ENCODE measurements at places on chromosomes 7 and 10.
A peak's percentile ranks its signal among the peaks of the same experiment; 100 is the strongest.

DNA sequence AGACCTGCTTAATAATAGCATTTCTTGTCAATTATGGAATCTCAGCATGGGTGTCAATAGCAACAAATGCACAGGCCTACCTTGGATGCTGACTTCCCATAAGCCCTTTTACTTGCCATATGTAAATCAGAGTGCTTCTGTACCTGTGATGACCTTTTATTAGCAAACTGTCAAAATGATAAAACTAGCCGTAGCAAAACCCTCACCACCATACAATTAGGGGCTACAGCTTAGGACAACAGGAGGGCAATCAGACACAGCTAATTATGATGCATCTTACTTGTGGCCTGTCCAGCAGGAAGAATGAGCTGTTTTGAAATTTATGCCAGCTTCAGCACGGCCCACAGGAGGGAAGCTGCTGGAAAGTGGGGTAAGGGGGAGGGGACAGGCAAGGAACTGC, 201.6 kb downstream of the TAX1BP1 start:
- peak; percentile 29 for DNase-seq

DNA sequence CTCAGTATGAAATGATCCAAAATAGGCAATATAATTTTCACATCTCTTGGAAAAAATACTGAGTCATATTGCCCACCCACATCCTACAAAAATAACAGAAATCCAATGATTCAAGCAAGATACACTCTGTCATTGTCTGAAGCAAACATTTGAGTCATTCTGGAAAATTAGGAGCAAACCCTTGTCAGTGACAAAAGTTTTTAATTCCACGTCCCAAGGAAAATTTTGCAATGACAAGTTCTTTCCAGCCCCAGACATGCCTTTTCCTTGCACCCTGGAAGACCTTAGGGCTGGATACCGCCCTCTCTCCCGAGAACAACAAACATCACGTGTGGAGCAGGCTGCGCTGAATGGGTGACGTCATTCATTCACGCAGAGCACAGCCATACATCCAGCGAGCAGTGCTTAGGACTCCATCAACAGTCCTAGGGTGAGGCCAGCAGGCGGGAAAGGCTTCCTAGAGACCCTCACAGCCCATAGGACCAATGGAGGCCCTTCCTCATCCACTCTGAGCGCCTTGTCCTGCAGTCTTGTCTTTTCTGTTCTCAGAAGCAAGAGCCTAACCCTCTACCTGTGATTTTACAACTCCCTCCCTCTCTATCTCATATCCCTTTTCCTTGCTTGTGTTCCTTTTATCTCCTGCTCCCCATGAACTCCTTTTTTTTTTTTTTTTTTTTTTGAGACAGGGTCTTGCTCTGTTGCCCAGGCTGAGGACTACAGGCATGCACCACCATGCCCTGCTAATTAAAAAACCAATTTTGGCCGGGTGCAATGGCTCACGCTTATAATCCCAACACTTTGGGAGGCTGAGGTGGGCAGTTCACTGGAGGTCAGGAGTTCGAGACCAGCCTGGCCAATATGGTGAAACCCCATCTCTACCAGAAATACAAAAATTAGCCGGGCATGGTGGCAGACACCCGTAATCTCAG, 23.5 kb upstream of the KDM7A start:
- no peak for DNase-seq

GRCh38 chr10:7184660-7185366, 226.0 kb downstream of the SFMBT2 start:
- DNase-seq = no peak

DNA sequence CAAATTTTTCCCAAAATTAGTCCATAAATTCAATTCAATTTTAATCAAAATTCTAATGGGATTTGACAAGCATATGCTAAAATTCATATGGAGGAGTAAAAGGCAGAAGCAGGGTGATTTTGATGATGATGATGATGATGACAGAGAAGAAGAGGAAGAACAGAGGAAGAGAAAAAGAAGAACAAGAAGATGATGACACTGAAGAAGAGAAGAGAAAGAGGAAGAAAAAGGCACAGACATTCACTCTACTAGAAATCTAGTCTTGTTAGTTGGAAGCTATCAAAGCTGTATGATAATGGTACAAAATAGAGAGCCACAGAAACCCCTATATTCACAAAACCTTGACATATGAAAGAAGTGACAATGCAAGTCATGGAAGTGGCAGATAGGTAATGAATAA, 157.9 kb downstream of the ELMO1 start:
- no peak for DNase-seq

DNA sequence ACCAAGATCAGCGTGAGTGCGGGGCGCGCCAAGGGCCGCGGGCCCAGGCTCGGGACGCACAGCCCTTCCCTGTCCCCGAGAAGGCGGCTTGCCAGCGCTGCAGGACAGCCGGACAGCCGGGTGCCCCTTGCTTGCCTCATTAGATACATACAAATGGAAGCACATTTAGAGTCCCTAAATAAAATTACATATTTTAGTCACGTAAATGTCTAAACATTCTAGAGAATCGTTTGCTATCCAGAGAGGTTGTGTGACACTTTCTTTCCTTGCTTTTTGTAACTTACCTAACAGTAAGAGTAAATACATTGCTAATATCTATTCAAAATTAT, 4.8 kb downstream of the VSTM2A start:
- no peak for DNase-seq

DNA sequence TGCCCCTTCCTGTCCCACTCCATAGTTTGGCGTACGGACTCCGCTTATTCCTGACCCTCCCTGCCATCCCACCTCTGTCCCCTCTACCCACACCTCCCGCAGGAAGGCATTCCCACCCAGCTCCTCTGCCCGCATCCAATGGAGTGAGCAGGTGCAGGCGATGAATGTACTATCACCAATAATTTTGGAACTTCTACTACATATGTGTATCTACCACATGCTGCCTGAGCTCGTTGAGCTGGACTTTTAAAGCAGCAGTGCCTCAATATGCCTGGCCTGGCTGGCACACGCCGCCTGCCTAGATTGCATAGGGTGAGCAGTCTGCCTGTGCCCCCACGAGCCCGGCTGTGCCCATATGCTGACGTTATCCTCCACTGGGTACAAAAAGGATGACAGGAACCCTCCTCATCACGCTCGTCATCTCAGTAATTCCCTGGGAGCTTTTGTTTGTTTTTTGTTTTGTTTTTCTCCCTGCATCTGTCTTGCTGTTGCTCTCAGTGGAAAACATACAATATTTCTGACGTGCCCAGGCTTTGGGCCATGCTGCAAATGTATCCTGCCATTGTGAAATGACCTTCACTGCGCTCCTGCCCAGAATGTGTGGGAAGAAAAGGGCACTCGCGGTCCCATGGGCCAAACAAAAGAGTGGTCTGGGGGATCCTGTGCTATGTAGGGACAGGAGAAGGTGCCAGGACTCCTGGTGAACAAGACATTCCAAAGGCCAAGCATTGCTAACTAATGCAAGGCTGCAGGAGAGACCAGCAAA, 302.8 kb downstream of the PTPRN2 start:
- DNase-seq = no peak

GRCh38 chr7:29479301-29480200, 84.1 kb upstream of the PRR15 start:
- DNase-seq = no peak

- DNase-seq = no peak
These were observed 78.1 kb upstream of the NRBF2 start for GRCh38 chr10:63054889-63055611.

DNA sequence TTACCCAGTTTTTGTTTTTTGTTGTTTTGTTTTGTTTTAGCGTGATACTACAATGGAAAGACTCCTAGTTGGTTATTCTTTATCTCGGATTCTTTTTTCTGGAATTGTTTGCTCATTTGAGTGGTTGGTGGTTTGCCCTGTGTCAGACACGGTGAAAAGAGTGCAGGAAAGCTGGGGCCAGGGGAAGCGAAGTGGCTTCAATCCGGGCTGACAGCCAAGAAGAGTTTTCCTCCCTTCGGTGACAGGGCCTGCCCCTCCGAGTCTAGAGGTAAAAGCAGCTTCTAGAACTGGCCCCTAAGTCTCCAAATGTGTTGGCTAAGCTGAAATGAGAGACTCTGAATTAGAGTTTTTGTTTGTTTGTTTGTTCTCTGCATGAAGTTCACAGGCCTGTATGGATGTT, 5.7 kb upstream of the AP5Z1 start:
- no peak for DNase-seq

- DNase-seq = no peak
These were observed 273.7 kb downstream of the CCDC3 start for GRCh38 chr10:12727832-12728215.

GRCh38 chr7:37391791-37392672, 56.6 kb downstream of the ELMO1 start:
- DNase-seq = no peak

DNA sequence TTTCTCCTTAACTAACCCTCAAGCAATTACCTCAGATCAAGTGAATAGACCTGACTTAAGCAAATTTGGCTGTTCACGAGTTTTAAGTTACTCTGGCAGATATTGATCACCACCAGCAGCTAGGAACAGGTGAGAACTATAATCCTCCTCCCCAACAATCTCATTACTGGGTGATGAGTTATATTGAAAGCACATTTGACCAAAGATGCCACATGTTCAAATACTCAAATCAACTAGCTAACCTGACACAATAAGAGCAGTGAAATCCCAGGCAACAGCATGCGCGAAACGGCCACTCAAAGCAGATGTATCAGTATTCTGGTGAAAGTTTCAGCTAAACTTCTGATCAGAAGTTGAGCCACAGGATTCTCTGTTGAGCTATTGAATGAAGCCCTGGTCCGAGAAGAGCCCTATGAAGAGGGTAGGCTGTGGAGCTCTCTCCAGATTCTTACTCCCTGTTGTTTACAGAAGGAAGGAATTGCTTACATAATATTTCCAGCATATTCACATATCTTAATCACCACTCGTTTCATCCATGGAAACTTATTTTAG, 52.6 kb downstream of the CAV1 start:
- no peak for DNase-seq
